ENCODE measurements at places on chromosomes 1 and 21.

- DNase-seq, result no peak
Observed at GRCh38 chr1:243434594-243434993, 178.8 kb downstream of the SDCCAG8 start.

GRCh38 chr1:212873518-212873917 lies 15.4 kb downstream of the FLVCR1 start:
- no peak for DNase-seq

DNA sequence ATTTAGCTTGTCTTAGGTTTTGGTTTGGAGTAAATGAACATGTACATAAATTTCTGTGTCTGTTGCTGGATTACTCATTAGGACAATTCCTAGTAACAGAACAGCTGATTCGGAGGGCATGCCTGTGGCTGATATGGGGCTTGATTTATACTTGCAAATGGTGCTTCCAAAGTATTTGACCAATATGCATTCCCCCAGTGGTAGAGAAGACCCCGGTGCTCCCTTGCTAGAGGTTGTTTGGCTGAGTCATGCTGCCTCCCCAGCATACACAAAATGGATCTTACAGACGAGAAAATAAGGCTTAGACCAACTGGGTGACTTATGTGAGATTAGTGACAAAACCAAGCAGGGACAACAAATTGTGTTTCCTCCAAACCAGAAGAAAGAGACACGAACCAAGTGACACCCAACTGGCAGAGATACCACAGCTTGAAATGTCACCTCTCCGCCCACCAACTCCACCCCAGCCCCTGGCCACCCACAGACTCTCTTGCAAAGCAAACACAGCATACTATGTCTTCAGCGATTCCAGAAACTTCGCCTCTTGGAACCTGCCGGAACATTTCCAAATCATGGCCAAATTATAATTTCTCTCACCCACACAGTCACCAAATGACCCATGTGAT lies 75.9 kb upstream of the ETS2 start:
- no peak for DNase-seq

DNA sequence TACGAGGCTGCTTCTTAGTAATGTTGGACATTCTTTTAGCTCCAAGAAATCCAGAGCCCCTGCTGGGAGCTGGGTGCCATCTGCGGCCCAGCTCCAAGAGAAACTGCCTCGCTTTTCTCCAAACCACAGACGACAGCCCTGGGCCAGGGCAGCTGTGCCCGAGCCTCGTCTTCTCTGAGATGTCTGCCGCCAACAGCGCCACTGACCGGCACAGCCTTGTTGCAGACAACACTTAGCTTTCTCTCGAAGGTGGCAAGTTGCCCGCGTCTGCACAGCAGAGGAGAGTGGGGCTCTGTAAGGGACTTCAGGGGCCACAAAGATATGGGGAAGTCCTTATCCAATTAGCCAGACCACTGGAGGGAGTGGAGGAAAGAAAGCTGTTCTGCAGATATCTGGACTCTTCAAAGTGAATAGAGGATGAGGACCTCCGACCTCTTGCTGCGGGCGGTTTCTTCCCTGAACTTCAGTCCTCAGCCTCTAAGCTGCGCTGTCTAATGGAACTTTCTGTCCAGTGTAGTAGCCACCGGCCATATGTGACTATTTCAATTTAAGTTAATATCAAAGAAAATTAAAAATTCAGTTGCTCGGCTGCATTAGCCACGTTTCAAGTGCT lies 63.9 kb upstream of the DISP3 start:
- no peak for DNase-seq

GRCh38 chr1:24317956-24318614 lies 1.1 kb upstream of the GRHL3 start:
- no peak for DNase-seq

DNA sequence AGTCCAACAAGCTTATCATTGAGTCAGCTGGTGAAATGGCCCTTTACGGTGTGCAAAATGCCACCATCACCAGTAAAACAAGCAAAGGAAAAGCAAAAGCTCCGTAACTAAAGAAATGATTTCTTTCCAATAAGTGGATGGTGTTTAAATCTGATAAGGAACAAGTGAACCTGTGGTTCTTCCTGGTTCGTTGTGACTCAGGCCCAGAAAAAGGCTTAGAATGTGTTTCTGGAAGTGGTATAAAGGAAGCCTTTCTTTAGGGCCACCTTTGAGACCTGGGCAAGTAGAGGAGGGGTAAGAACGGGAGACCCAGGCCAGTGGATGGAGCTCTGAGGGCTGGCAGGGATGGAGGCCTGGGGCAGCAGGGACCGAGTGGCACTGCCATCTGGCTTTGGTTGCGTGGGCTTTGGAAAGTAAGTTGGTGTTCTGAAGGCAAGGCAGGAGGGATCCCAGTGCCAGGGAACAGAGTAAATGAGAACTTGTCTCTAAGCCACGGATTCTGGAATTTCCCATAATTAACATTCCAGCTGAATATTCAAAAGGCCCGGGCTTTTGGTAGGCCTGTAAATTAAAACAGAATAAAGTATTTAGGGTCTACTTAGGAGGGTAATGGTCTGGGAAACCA lies 87.9 kb upstream of the LMO4 start:
- no peak for DNase-seq

- no peak for DNase-seq
Observed at GRCh38 chr1:161200992-161201835, 953 bp upstream of the NDUFS2 start.

GRCh38 chr1:234620272-234621126 lies 10.5 kb upstream of the IRF2BP2 start:
- DNase-seq, result no peak

GRCh38 chr1:225906467-225906866 lies 17.5 kb upstream of the LEFTY1 start:
- no peak for DNase-seq
